ENCODE measurements at places on chromosomes 1 and 21.

DNA sequence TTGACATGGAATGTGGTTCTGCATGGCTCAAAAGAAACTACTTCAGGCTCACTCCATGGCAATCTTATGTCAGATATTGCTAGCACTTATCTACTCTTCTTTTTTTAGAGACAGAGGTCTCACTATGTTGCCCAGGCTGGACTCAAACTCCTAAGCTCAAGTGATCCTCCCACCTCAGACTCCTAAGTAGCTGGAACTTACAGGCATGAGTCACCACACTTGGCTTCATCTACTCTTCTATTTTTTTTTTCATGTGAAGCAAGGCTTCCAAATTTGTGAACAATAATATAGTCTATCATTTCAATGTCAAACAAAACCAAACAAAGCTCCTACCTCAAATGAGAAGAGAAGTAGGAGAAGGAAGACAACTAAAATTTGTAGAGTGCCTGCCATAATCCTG is 7.5 kb upstream of the PSEN2 start:
- peak; percentile 51 for DNase-seq

DNA sequence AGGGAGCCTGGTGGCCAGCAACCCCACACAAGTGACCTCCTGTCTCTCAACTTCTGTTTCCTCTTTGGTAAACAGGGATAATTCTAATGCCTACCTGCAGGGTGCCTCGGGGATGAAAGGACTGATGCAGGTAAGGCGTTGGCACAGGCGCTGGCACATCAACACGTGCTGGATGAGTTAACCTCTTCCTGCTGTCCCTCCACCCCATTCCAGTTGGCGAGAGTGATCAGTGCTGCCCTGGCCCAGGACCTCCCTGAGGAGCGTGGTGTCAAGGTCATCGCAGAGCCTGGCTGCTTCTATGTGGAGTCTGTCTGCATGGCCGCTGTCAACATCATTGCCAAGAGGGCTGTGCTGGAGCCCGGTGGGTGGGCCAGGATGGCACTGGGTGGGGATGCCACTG is 69.1 kb upstream of the TINAGL1 start:
- DNase-seq: no peak

DNA sequence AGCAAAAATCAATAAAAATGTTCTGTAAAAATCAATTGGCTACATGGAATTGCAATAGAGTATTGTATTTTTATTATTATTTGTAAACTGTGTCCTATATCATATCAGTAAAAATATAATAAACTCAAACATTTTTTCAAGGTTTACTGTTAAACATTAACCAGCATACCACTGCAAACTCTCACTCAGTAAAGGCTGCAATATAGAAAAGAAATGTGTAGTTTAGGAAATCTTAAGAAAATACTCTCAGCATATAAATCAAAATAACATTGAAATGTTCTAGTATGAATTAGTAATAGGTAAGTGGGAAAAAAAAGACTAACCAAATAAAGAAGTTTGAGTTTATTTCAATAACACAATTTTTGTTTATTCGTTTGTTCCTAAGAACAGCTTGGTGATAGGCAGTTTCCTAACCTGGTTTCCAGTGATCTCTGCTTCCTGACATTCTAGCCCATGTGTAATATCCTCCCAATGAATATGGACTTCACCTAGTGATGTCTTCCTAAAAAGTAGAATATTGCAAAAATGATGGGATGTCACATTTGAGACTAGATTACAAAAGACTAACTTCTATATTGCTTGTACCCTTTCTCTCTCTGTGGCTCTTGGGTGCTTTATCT is 870.1 kb downstream of the BRINP3 start:
- no peak for DNase-seq

DNA sequence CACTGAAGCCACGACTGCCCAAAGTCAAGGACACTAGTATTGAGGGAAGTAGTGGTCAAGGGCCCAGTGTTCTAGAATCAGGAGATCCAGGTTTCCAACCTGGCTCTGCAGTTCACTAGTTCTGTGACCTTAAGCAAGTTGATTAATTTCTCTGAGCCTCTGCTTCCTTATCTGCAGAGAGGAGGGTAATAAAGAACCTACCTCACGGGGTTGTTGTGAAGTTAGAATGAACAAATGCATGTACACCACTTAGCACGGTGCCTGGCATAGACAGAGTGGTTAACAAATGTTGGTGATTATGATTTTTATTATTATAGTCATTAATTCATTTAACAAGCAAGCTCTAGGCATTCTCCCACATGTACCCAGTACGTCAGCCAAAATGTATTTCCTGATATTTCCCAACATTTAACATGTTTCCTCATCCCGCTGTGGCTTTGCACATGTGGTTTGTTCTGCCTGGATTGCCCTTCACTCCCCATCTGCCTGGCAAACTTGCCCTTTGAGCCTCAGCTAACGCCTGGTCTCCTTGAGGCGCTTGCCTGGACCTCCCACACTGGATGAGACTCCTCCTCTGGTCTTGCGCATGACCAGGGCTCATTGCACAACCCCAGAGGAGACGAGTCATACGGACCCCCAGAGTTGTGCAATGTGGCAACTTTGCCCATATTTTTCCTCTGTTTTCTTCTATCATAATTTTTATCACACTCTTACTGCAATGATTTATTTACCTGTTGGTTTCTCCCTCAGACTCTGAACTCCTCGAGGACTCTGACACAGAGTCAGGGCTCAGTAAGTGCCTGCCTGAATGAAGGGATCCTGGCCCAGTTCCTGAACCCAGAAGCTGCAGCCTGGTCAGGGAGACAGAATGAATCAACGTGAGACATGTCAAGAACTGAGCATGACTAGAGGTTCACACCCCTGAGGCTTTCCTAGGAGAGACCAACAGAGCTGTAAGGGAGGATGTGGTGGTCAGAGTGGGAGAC is 20.7 kb upstream of the MFSD2A start:
- DNase-seq: peak; percentile 98

DNA sequence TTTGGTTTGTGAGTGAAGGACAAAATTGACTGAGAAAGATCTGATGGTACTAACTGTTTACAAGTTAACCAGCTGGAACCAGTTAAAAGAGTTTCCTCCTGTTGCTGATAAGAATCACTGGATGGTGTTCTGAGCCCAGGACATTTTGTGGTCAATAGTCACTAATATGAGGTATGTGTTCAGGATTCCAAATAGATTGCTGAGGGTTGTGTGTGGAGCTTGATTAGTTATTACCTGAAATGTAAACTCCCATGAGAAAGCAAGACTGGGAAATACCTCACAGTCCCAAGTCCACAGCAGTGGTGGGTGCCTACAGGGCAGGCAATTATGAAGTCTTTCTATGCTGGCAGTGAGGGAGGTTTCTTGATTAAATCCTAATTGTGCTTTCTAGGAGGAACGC is 164.6 kb downstream of the DNM3 start:
- DNase-seq: no peak

DNA sequence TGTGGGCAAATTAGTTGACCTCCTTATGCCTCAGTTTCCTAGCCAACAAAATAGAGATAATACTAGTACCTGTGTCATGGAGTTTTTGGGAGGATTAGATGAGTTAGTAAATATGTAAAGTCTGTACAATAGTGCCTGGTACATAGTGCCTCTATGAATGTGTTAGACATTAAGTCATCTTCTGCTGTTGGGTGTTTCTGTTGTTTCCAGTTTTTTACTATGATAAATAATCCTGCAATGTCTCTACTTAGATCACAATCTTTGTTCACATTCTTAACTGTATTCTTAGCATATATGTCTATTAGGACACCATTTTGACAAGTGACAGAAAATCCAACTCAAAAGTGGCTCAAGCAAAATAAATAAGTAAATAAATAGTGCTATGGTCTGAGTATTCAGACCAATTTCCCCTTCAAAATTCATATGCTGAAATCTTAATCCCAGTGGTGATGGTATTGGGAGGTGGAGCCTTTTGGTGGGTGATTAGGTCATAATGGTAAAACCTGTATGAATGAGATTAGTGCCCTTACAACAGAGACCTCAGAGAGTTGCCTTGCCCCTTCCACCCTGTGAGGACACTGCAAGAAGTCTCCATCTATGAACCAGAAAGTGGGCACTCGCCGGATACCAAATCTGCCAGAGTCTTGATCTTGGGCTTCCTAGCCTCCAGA is 84.3 kb downstream of the DIRAS3 start:
- no peak for DNase-seq

GRCh38 chr1:87898431-87898830 is 569.8 kb downstream of the LMO4 start:
- no peak for DNase-seq

DNA sequence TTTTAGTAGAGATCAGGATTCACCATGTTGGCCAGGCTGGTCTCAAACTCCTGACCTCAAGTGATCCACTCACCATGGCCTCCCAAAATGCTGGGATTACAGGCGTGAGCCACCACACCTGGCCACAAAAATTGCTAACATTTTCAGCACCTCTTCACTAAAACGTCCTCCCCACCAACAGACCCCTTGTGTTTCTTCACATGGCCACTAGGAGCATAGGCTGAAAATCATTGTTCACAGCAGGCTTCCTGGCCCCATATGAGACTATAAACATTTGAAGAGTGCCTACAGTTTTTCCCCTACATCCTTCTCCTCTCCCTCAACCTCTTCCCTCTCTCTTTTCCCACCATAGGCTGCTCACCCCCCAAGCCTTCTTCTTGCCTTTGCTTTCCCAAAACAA is 28.0 kb upstream of the SFPQ start:
- peak; percentile 24 for DNase-seq

GRCh38 chr1:172903581-172904220 is 147.0 kb downstream of the TNFSF18 start:
- DNase-seq: no peak

DNA sequence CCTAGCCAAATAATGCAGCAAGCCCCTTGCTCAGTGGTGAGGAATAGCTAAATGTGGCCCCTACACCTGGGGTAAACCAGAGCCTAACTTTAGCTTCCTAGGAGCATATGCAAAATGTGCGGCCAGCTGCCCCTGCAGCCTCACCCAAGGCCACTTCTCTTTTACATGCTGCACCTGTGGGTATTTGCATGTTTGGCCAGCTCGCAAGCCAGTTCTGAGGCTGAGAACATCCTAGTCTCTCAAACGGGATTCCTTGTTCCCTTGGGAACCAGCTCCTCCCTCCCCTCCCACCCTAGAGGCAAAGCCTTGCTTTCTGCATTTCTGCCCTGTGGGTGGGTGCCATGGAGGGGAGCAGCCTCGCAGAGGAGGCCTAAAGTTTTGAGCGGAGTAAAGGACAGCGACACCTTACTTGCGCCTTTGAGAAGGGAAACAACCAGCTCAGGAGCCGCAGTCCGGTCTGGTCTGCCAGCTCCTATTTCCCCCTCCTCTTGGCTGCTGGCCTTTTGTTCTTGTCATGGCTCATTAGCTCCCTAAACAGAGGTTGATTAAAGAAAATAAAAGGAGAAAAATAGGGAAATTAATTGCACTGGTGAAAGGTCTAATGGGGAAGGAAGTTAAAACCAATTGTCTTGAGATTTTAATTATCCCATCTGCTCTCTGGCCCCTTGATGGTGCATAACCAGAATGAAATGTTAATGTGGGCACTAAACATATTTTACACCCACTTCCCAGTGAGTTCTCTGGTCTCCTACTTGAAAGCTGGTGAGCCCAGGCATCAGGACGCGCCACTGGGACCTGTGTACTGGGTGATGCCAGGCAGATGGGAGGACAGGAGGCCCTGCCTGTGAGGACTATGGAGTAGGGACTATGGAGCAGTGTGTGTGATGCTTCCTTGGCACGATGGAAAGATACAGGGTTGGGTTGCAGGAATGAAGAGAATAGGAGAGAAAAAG is 68.7 kb downstream of the TEX35 start:
- no peak for DNase-seq

DNA sequence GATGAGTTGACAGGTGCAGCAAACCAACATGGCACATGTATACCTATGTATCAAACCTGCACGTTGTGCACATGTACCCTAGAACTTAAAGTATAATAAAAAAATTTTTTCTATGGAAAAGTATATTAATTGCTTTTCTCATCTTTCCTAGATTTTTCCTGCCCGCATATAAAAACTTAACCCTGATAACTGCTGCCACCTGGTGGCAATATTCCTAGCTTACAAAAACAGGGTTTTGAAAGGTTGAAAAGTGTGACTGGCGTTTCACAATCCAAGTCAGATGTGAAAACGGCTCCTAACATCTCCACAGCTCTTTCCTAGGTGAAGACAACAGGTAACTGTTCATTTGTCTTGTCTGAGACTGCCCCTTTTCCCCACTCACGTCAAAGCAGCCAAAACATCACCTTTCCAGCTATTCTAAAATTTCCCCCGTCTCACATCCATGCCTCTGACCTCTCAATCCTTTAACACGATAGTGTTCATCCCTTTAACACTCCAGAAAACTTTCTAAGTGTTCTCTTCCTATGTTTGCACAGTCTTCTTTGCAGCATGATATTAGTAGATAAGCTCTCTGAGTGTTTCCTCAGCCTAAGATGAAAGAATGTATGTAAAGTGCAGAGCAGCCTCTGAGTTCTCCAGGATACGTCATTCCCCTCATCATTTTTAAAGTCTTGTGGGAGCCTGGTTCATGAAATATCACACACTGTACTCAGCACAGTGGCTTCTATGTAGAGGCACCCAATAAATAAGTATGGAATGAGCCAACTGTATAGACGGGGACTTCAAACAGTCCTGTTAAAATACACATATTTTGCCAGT is 27.5 kb downstream of the OVGP1 start:
- peak; percentile 78 for DNase-seq

GRCh38 chr1:230000493-230001184 is 66.4 kb upstream of the GALNT2 start:
- DNase-seq: no peak

DNA sequence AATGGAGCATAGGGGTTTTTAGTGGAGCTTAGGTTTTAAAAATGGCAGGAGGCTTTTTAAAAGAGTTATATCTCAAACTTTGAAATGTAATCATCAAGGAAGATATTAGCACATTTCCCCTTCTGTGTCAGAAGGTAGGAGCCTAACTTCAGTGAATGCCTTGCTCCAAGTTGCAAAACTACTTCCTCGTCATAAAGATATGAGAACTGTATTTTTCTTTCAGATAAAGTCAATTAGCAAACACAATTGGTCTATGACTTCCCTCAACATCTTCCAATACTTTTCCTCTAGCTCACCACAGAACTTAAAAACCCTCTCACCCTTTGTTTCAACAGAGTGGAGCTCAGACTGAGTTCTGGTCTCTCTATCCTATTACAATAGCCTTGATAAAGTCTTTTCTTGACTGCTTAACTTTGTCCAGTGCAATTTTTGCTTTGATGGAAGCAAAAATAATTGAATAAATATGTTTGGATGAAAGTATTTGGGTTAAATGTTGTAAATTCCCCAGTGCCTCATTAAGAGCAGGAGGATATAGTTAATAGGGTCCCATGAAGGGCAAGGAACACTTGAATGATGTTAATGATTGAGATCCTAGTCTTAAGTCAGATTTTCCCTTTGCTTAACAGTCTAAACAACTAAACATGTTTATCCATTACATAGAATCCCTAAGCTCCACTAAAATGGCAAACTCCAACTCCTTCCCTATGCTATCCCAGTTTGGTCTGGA is 58.9 kb downstream of the TNFSF18 start:
- peak; percentile 16 for DNase-seq
